Stimulated activated CD8-positive, alpha-beta memory T cell treated with anti-CD3 and anti-CD28 coated beads, Interleukin-4, amount 100 ng/mL, for 48 hours (primary cell): ENCODE measurements at places on chromosomes 3 and 15.

DNA sequence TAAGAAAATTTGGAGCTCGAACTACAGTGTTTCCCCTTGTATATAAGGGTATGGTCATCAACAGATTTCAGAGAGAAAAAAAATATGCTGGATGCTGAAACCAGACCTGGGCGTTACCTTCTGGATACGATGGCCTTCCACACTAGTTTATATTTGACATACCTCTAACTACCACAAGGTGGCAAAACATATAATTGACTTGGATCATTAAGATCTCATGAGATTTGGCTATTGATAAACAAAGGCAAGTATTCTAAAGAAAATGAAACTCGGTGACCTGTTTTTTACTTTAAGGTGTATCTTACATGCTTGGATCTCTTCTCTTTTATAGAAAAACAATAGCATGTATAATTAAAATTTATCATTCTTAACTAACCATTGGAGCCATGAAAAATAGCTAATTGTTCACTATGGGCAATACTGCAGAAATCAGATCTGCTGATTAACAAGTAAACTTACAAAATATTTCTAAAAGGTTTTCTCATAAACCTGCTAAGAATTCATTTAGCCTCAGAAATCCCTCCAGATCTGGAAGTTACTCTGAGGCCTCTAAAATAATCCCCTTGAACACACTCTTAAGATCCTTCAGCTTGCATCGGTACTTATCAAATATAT lies 300.6 kb upstream of the KCNH8 start:
- no peak for DNase-seq

GRCh38 chr15:40584191-40584590 lies 9.9 kb upstream of the KNL1 start:
- no peak for DNase-seq

GRCh38 chr15:41661518-41662225 lies 1.5 kb downstream of the MGA start:
- DNase-seq, result peak; percentile 77

DNA sequence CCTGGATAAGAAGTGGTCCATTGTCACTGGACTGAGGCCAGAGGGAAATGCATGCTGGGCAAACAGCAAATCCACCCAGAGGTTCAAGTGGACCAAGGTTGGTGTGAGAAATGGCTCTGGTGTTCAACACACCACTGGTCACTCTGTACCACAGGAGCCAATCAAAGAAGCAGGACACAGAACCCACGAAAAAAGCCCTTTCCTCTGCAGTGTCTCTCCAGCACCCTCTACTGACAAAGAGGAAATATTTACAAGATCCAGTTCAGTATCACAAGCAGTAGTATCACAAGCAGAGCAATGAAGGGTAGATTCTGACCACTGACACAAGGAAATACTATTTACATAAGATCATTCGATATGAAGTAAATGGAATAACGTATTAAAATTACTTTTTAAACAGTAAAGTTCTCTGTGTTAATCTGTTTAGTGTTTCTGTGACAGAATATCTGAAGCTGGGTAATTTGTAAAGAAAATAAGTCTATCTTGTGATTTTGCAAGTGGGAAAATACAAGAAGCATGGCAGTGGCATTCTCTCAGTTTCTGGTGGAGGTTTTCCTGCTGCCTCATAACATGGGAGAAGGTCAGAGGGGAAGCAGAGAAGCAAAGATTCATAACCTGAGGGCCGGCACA lies 390.7 kb downstream of the EFHB start:
- no peak for DNase-seq

GRCh38 chr3:170350515-170351413 lies 6.8 kb upstream of the SKIL start:
- DNase-seq, result no peak
